ENCODE measurements at places on chromosomes 6 and 20.

DNA sequence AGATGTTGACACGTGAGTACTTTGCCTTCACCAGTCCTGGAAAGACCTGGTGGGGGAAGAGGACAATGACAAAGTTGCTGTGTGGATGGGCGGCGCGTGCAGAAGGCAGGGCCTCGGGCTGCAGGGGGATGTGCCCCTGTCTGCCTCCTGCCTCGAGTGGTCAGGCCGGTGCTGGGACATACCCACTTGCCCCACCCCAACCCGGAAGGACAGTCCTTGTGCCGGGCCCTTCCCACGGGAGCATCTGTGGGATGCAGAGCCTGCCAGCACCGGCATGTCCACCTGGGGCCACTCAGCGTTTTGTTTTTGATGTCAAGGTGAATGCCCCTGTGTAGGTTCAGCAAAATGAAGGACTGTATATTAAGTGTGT is 60.5 kb upstream of the BHLHE23 start:
- DNase-seq, result no peak

DNA sequence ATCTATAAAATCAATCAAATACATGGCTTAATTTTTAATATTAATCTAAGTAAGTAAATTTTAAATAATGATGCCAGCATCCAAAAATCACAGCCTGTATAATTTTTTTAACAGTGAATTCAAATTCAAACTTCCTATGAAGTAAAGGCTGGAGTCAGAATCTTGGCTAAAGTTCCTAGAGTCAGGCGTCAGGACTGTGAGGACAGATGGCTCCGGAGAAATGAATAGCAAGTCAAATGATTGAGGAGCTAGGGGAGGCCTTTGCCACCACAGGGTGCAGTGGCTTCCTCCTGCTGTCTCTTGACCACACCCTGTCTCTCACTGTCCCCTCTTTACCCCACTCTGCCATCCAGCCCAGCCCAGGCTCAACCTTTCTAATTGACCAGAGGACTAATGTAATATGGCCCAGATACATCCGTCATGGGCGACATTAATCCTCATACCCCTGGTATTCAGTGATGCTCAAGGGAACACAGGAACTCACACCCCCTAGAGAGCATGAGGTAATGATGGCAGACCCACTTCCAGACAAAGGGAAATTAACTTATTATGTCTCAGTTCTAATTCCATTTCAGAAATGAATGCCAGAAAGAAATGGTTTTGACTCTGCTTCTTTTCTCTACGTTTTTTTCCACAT is 53.4 kb downstream of the OPRM1 start:
- DNase-seq, result no peak

DNA sequence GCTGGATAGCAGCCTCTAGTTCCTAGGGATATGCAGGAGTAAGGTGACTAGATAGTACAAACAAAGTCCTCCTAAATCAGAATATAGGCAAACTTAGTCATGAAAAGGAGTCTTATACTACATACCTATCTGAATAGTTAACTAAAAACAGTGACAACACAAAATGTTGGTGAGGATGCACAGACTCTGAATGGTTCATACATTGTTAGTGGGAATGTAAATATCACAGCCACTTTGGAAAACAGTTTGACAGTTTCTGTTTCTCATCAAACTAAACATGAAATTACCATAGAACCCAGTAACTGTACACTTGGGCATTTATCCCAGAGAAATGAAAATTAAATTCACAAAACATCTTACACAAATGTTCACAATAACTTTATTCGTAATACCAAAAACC is 17.2 kb downstream of the NFS1 start:
- no peak for DNase-seq

GRCh38 chr6:33627876-33628275 is 6.8 kb downstream of the ITPR3 start:
- no peak for DNase-seq

DNA sequence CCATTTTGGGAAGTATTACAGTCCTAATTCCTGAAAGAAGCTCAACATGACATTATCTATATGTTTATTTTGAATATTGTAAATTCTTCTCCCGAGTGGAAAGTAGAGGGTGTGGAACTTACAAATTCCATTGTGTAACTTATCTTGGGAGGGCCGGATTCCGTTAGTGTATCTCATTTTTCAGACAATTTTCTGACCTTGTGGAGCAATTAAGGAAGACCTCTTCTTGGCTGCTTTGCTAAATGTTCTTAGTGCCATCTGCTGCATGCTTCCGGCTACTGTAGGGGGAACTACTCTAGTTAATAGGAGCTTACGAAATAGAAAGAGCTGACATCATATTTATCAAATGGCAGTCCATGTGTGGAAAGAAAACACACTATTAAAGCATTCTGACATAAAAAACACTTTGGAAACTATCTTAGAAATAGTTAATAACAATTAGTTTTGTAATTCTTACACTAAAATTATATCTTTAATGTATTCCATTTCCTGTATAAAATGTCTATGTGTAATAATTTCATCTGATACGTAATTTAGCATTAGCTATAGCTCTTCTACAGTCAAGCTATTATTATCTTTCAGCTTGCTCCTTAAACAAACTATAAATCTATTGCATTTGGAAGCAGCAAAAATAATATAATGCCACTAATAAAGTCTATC is 41.5 kb upstream of the KCNQ5 start:
- DNase-seq, result no peak

DNA sequence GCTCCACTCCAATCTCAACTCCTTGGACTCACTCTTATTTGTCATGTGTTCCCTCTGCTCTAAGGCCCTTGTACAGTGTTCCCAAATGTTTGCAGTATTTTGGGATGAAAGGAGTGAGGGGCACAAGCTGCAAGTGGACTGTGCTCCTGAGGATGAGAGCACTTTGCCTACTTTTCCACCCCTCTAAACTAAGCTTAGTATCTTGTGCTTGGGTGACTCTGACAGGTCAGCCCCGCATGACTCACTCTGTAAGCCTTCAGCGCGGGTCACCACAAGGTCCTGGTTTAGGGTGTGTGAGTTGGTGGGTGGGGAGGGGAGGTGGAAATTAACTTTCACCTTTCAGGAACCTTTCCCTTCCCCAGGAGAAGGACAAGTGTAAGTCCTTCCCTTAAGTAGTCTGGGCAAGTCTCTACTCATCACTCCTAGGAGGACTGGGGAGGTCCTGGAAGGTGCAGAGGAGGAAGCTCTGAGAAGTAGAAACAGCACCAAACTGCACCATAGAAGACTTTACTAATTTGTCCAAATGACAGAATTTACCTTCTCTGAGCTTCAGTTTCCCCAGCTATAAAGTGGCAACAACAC is 68.8 kb upstream of the EPB41L1 start:
- DNase-seq, result no peak

DNA sequence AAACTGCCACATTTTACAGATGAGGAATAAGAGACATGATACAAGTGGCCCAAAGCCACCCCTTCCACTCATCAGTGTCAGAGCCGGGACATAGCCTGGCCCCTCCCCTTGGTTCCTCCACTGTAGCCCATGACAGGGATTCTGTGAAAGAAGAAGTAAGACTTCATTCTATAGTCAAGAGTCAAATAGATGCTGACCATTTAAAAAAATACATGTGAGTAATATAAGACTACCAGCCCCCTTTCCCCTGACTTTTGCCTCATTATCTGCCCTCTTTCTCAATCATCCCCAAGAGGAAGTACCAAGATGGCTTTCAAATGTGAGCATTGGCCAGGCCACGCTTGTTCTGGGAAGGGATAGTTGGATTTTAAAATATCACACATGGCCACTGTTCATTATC is 57.8 kb upstream of the TAB2 start:
- DNase-seq, result no peak

GRCh38 chr6:129860908-129861665 is at the start of gene TMEM244:
Gene TMEM244 (minus strand): TSS chr6:129861315. CDS start chr6:129861188, 127 bp downstream.
- DNase-seq, result no peak

All from amygdala (tissue), 56 donors.